ENCODE measurements at places on chromosomes 12 and 14.

- DNase-seq, result no peak
Observed at GRCh38 chr12:83954956-83955601, 957.5 kb downstream of the SLC6A15 start.

- no peak for DNase-seq
Observed at GRCh38 chr12:42735861-42736361, 146.4 kb upstream of the PRICKLE1 start.

DNA sequence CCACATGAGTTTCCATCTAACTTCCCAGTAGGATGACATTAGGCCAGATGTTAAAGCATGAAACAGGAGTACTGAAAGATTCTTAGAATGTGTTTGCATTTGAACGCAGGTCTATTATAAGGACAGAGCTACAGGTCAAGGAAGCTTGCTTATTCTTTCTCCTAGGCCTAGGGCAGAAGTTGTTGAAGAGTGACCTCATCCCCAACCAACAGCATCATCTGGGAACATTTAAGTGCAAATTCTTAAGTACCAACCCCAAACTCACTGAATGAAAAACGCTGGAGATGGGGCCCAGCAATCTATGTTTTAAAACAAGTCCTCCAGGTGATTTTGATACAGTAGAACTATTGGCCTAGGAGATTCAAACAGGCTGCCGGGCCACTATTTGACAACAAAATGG lies 52.4 kb downstream of the PAPLN start:
- no peak for DNase-seq

GRCh38 chr12:27289414-27289813 lies 43.2 kb upstream of the BMAL2 start:
- no peak for DNase-seq

- DNase-seq, result no peak
Observed at GRCh38 chr12:45969084-45969483, 21.3 kb downstream of the SCAF11 start.

DNA sequence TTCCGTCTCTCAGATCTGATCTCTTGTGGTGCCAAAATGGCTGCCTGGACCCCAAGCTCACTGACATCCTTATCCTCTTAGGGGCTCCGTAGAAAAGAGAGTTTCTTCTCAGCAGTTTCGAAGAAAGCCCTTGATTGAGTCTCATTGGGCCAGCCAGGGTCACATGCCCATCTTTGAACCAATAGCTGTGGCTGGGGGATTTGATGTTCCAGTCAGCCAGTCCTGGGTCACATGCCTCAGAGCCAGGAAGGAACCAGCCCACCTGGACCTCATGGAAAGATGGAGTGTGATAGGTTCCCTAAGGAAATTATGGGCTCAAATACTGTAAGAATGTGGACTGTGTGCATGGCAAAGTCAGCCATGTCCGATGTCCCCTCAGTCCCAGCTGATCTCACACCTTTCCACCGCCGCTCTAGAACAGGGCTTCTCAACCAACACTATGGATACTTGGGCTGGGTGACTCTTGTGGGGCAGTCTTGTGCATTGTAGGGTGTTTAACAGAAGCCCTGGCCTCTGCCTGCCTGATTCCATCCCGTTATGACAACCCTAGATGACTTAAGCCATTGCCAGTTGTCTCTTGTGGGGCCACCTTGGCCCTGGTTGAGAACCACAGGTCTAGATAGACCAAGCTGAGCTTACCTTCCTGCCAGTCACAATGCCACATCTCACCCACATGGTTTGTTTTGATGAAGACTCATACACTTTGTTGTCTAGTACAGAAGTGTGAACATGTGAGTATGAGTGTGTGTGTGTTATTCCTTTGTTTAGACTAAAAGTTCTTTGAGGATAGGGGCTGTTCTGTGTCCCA lies 163.9 kb downstream of the ADGRD1 start:
- DNase-seq, result no peak

- DNase-seq, result no peak
Observed at GRCh38 chr14:20482382-20482781, 13.2 kb downstream of the PNP start.

DNA sequence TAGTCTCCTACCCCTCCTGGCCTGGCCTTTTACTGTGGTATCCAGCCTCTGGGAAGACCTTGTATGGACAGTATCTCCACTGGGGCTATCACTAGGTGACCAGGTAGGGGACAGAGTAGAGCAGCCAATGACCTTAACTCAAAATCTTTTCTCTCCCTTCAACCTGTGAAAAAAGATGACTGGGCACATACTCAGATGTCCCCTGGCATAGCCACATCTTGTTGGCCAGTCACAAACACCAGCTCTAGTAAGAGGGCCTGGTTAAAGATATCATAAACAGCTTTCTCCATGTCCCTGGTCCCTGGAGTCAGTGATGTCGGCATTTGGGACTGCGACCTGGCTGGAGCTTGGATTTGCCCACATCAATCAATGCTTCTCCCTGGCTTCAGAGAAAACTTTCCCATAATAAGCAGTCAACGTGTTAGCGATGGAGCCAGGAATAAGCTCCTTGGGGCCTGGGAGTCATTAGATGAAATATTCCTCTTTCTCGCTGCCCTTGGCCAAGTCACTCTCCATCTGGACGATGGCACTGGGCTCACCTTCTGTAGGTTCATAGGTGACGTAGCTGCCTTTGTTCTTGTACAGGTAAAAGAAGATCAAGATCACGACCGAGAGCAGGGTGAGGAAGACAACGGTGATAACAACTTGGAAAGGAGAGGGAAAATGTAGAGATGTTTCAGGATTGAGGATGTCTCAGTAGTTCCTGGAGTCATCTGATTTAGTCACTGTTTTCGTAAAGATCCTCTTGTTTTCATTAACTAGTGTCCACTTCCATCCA lies 7.0 kb downstream of the DAZAP2 start:
- no peak for DNase-seq

- DNase-seq, result no peak
Observed at GRCh38 chr12:54926246-54926645, 58.3 kb downstream of the TESPA1 start.

- no peak for DNase-seq
Observed at GRCh38 chr12:2624543-2625288, 170.1 kb upstream of the FKBP4 start.

DNA sequence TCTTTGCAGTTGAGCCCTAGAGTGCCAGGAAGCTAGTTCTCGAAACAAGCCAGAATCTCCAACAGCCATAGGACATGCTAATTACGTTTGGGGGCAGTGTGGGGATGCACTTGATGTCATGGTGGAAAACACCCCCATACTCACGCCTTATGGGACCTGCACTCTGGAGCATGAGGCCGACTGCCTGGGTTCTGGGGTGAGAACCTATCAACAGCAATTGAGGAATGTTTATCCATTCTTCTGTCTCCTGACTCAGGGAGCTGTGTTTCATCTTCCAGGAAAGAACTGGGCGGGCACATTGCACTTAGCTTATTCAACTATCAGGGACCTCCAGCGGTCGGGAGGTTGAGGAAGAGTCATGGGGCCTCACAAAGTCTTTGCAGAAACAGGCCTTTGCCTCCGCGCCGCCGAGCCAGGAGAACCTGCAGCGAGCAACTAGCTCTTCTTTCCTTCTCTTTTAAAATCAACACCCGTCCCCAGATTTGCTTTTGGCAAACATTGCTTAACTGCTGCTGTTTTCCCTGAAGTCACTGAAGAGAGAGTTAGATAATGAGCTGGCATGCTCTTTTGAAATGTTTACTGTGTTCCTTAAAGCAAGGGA lies 226.1 kb upstream of the DIO3 start:
- DNase-seq, result no peak

DNA sequence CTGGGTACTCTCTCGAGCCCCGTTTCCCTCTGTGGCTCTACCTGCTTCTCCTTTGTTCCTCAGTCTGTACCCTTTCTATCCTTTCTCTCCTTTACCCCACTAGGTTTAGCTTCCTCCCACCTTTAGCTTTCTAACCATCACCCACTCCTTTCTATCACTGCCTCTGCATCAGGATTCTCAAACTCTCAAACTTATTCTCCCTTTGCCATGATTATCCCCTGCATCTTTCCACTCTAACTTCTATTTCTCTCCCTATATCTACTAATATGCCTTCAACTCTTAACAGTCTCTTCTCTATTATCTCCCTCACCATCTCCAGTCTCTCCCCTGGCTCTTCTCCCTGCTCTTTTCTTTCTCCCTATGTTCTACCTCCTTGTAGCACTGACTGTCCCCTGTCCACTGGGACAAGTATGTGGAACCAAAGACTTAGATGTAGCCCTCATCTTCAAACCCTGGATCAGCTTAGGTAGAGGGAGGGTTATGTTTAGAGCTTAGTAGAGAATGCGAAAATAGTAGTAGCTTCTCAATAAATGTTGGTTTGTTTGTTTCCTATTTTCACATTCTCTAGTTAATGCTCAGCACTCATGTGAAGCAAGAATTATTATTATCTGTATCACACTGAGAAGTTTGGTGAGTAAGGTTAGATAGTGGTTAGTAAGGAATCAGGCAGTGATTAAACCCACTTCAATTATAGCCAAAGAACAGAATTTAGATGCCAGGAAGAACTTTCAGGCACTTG lies 3.4 kb downstream of the GDF11 start:
- DNase-seq, result no peak

DNA sequence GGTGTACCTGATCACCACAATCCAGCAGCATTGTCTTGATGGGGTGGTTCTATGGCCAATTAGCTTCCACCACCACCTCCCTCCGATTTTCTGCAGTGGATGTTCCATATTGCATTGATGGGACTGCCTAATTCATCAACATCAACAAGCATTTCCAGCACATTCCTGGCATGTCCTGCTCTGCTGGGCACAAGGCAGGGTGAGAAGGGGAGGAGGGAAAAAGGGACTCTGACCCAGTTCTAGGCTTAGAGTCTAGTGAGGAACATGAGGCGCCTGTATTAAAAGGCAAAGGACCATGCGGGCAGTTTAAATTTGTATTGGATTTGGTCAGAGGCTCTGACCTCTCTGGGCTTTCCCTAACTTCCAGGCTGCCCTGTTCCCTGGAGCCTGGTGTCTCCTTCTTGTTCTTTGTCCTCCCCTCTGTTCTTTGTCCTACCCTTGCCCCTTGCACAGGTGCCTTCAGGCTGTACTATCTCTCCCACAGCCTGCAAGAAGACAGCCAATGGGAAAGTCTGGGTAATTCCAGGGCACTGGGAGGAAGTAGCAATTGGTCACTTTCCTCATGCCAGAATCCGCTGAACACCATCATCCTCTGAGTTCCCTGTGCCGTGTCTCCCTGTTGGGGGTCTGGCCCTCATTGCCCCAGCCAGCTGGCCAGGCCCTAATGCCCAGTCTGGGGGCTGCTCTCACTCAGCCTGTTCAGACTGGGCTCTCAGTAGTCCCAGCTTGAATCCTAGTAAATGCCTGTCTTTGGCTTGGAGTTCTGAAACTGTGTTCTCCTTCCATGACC lies 43.3 kb downstream of the TSPAN11 start:
- no peak for DNase-seq

DNA sequence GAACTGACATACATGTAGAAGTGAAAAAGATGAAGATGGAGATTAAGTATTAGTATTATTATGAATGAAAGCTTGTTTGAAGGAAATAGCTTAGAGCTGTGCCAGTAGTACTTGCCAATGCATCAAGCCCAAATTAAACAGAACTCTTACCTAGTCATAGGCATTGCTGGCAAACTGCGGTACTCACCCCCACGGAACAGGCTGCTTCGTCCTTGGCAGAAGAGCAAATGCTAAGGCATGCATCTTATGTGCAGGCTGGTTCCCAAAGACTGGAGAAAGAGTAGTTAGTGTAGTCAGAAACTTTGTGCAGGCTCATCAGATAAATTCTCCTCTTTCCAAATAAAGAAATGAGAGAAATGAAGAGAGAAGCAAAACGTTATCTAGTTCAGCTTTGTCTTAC lies 134.8 kb downstream of the CCDC59 start:
- no peak for DNase-seq

GRCh38 chr14:100160534-100160916 lies 1.1 kb upstream of the DEGS2 start:
- no peak for DNase-seq

DNA sequence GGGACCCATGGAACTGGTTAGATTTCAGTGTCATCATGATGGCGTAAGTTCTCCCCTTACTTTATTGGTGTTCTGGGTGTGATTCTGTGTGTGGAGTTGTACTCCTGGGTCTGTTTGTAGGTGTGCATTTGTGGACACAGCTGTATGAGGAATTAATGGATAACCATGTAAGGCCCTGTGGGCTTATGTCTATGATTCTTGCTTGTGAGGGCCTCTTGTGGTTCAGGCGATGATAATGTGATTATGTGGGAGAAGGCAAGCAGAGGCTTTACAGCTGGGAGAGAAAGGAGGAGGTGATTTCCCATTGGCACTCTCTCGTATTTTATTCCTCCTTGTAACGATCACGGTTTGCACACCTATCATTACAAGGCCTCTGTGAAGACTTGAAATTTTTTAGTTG lies 96.1 kb downstream of the SCN8A start:
- no peak for DNase-seq
